ENCODE measurements at places on chromosomes 5 and 9.

DNA sequence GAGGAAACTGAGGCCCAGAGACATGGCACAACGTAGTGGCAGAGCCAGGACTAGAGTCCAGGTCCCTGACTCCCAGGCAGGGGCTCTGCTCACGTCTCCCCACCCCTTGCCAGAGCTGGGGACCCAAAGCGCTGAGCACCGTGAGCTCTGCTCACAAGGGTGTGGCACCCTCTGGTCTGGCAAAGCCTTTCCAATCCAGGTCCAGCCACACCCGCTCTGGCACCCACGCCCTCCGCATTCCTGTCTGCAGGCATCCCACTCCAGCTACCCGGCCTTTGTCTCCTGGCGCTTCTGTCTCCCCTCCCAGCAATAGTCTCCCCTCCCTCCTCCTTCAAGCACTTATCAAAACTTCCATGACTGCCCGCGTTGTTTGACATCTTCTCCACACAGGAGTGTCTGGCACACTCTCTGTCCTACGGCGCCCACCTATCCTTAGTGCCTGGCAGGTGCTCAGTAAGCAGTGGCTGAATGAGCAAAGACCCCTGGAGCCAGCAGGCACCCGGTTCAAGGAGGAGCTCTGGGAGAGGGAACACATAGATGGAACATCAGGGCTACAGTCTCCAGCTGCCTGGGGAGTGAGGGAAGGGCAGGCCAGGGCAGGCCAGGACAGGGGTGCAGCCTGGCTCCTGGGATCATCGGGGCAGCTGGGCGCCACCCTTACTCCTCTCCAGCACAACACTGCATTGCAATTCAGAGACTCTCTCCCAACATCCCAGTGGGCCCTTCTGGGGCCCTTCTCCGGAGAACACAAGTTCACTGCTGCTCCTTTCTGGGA, 12.0 kb downstream of the HIGD2A start:
- DNase-seq = no peak

GRCh38 chr5:169946743-169947295, 33.5 kb downstream of the INSYN2B start:
- DNase-seq = no peak

- peak; percentile 62 for DNase-seq
Measured at GRCh38 chr5:181215997-181216989, 6.8 kb upstream of the TRIM41 start.

DNA sequence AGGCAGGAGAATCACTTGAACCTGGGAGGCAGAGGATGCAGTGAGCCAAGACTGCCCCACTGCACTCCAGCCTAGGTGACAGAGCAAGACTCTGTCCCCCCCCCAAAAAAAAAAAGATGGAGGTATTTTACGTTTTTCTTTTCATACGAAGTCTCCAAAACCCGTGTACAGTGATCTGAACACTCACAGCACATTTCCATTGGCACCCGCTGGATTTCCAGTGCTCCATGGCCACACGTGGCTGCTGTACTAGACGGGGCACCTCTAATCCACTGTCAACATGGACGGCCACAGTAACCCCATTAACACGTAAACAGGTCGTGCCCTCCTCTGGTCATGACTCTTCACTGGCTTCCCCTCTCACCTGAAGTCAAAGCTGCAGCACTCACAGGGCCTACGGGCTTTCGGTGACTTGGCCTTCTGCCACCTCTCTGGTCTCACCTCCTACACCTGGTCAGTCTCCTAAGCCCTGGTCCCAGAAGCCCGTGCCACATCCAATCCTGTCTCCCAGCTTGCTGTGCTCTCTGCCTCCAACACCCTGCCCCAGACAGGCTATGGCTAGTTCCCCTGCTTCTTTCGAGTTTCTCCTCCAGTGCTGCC, 22.1 kb downstream of the TBC1D9B start:
- DNase-seq = no peak

GRCh38 chr9:14908295-14909180, 1.7 kb downstream of the FREM1 start:
- no peak for DNase-seq

DNA sequence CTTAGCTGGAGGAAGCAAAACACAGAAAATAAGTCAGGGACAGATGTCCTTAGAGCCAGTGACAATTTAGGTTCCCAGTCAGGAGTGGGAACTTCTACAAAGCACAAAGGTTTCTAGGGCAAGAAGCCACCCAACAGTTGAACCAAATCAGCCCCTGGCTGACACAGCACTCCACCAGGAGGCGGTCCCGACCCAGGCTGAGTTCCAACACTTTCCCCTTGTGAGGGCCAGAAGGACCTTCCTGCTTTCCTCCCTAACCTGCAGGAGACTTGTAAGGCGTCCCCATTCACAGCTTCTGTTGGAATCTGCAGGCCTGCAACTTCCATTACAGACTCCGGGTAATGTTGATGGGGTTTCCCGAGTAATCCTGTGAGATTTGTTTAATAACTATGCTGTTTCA, 416.4 kb upstream of the IRX1 start:
- no peak for DNase-seq

DNA sequence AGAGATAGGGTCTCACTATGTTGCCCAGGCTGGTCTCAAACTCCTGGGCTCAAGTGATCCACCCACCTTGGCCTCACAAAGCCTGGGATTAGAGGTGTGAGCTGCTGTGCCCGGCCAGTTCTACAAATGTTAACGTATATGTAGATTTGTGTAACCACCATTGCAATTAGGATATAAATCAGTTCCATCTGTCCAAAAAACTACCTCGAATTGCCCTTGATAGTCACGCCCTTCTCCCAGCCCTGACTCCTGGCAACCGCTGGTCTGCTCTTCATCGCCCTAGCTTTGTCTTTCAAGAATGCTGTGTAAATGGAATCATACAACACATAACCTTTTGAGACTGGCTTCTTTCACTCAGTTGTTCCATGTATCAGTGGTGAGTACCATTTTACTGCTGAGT, 46.1 kb upstream of the PPARGC1B start:
- DNase-seq = no peak

DNA sequence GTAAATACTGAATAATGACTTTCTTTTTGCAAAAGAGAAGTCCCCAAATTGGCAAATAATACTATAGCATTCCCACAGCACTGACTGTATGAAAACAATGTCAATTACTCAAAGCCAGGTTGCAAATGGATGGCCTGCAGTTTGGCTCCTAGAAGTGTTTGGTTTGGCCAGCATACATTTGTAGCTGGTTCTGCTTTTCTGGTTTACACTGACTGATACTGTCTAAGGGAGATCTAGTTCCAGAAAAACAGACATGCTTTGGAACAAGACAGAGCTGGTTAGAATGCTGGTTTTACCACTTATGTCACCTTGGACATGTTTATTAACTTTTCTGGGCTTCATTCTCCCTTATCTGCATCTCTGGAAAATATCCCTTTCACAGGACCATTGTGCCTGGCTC, 81.5 kb upstream of the TRPM3 start:
- no peak for DNase-seq

GRCh38 chr5:59763541-59763940, 130.0 kb downstream of the PDE4D start:
- DNase-seq = no peak

DNA sequence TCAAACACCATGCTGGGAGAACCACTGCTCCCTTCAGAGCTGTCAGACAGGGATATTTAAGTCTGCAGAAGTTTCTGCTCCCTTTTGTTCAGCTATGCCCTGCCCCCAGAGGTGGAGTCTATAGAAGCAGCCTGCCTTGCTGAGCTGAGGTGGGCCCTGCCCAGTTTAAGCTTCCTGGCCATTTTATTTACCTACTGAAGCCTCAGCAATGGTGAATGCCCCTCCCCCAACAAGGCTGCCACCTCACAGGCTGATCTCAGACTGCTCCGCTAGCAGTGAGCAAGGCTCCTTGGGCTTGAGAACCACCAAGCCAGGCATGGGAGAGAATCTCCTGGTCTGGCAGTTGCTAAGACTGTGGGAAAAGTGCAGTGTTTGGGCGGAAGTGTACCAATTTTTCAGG, 205.5 kb upstream of the PTGER4 start:
- DNase-seq = no peak

DNA sequence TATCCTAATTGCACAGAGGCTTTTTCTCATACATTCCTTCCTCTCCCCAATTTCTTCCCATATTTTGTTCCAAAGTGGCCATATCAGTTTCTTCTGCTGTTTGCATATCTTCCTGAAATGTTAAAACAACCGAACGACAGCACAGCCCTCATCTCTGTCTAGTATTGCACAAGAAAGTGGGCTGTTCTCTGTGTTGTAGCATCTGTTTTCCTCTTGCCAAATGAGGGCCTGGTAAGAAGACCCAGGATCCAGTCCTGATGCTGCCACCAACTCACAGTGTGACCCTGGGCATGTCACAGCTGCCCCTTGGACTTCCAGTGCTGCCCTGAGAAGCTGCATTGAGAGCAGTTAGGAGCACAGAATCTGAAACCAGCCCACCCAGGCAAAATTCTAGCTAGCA, 4.1 kb downstream of the SLC31A2 start:
- DNase-seq = no peak

DNA sequence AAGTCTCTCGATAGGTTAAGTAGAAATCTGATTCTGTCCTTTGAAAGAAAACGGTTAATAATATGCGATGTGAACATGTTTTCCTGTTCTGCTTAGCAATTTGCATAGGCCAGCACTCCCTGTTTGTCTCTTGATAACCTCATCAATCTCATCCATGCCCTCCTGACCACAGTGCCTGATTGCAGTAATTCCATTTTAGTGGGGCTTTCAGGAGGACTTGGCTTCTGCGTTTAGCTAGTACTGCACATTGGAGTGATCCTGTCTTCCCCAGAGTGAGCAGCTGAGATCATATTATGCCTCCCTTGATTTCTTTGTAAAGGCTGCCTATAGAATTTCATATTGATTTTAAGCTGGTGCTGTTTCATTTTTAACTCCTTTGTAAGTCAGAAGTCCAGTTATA, 335.9 kb upstream of the ISL1 start:
- no peak for DNase-seq

DNA sequence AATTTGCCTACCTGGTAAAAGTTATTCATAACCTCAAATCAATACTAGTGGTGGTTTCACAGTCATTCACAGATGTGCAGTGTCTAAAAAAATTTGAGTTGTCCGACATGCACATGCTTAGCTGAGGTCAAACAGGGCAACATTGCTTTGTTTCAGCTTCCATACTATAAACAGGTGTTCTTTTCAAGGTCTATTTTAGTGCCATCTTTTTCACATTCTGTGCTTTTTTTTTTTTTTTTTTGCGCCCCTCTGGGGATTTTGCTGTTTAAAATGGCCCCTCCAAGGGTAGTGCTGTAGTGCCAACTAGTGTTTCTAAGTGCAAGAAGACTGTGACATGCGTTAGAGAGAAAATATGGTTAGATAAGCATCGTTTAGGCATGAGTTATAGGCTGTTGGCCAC, 14.5 kb downstream of the PHAX start:
- DNase-seq = no peak

GRCh38 chr5:132370181-132370970, 866 bp downstream of the SLC22A5 start:
- no peak for DNase-seq

- peak; percentile 15 for DNase-seq
Measured at GRCh38 chr9:104780796-104781395, 17.0 kb downstream of the NIPSNAP3B start.

- DNase-seq = peak; percentile 56
Measured at GRCh38 chr9:135905380-135906258, 1.7 kb downstream of the CAMSAP1 start.

- no peak for DNase-seq
Measured at GRCh38 chr5:61525512-61526206, 193.6 kb downstream of the ZSWIM6 start.

DNA sequence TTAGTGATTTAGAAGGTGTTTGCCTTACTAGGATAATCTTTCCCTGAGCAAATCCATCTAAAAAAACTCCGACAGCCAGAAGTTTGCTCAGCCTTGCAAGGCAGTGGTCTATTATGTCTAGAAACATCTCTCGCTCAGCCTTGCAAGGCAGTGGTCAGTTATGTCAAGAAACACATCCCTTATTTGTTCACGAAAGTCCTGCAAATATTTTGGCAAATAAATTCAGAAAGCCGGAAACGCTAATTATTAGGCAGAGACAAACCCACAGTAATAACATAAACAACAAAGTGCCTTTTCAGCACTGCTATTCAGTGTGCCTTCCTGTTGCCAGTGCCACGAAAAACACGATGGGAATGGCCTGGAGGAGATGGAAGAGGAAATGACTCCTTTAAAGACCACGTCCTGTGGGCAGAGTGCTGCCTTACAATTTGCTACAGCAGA, 184.5 kb downstream of the GNAQ start:
- DNase-seq = no peak

DNA sequence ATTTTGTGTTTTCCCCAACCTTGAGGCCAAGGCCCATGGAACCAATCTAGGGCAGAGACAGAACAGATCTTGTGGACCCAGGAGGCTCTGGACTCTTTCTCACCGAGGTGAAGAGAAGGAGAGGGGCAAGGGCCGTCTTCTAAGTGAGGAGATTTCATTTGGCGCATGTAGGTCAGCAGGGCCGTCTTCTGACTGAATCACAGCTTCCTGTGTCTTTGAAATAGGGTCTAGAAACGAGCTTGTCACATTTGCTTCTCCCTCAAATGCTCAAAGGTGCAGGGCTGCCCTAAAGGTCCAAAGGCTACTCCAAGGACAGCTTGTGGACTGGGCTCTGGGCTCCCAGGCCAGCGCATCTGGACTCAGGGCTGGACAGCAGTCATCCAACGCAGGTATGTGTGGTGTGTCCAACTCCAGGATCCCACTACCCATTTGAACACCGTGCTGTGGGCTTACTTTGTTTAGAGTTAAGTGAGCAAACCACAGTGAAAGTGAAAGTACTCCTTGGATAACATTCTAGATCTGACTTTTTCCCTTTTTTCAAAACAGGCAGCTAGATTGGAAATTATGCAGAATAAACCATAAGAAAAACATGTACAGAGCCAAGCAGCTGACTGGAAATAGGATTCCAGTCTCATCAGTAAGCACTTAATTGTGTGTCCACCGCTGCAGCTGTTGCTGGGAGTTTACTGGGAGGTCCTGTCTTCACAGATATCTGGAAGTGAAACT, 357.0 kb downstream of the GADD45G start:
- peak; percentile 57 for DNase-seq

DNA sequence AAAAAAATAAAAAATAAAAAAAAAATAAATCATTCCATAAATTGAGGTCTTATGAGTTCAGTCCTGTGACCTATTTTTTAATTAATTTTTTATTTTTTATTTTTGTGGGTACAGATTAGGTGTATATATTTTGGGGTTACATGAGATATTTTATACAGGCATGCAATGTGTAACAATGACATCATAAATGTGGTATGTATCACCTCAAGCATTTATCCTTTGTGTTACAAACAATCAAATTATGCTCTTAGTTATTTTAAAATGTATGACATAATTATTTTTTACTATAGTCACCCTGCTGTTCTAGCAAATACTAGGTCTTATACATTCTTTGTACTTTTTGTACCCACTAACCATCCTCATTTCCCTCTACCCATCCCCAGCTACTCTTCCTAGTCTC, 537.9 kb downstream of the HINT1 start:
- no peak for DNase-seq

GRCh38 chr9:6450641-6451375, 37.8 kb downstream of the UHRF2 start:
- DNase-seq = no peak

- no peak for DNase-seq
Measured at GRCh38 chr9:92617951-92618510, 51.9 kb downstream of the IPPK start.

GRCh38 chr9:18314316-18314715, 159.6 kb upstream of the ADAMTSL1 start:
- no peak for DNase-seq
